Amniotic epithelial cell (primary cell): ENCODE measurements at places on chromosomes 12 and 14.

GRCh38 chr14:55129428-55130195 lies 560 bp downstream of the LGALS3 start:
- peak; percentile 56 for DNase-seq

- no peak for DNase-seq
These were observed 326.4 kb downstream of the NUAK1 start for GRCh38 chr12:105812366-105812765.

GRCh38 chr12:53219292-53219955 lies 12.4 kb upstream of the ITGB7 start:
- peak; percentile 51 for DNase-seq

GRCh38 chr12:14400599-14400998 lies 35.1 kb downstream of the ATF7IP start:
- no peak for DNase-seq

- DNase-seq: no peak
These were observed at the start of gene BEGAIN for GRCh38 chr14:100587086-100587762. Gene BEGAIN (minus strand): TSS chr14:100587417. CDS start chr14:100587290, 127 bp downstream.

- peak; percentile 77 for DNase-seq
These were observed 185.6 kb downstream of the ZFP36L1 start for GRCh38 chr14:68607081-68607866.

- no peak for DNase-seq
These were observed 39.2 kb upstream of the KRR1 start for GRCh38 chr12:75550401-75551240.

- no peak for DNase-seq
These were observed 186.0 kb upstream of the HMGA2 start for GRCh38 chr12:65638324-65638723.

- no peak for DNase-seq
These were observed 572.7 kb downstream of the VRK1 start for GRCh38 chr14:97369901-97370300.

DNA sequence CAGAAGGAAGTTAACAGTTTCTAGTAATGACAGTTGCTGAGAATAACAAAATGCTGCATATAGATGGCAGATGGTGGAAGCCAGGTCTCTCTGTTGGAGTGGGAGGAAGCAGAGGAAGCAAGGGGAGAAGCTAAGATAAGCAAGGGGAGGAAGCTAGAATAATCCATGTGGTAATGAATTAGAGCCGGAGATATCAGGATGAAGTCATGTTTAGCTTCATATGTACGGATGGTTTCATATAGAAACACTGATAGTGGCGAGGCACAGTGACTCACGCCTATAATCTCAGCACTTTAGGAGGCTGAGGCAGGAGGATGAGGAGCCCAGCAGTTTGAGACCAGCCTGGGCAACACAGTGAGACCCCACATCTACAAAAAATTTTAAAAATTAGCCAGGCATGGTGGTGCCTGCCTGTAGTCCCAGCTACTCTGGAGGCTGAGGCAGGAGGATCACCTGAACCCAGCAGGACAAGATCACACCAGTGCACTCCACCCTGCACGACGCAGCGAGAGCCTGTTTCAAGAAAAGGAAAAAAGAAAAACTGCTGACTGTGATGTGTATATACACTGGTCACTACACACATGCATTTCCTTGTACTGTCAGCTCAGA lies 49.2 kb downstream of the ANAPC7 start:
- peak; percentile 86 for DNase-seq

DNA sequence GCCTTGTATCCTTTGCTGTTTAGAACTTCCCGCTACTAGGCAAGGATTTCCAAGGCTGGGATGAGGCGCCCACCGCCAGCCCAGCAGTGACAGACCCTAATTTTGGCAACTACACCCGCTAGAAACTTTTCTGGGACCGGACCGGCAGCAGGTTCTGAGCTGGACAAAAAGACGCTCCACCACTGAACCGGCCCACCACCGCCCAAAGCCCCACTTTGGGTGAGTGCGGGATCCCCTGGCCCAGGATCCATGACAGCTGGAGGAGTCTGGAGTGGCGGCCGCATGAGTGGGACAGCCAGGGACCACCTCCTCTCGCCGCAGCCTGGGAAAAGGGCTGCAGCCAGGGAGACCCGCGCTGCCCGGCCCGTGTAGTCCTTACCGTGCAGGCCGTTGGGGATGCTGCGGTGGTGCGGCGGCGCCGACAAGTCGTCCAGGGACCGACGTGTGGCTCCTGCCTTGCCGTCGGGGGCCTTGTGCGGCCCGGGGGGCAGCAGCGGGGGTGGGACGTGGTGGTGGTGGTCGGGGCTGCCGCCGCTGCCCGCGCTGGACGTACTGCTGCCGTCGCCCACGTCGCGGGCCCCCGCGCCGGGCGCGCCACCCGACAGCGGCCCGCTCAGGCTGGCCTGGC lies 1.1 kb downstream of the CCDC85C start:
- no peak for DNase-seq

DNA sequence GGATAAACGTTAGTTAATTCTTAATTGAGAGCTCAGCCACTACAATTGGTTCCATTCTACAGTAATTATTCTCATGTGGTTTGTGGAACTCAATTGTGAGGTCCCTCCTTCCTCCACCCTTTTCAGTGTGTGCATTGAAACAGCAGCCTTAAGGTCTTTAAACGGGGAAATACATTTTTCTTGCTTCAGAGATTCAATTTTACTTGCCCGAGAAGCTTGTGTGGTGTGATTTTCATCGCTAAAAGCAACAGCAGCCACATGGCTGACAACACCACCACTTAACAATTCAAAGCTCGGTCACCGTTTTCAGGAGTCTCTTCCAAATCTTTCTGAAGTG lies 733 bp upstream of the PPFIBP1 start:
- no peak for DNase-seq

DNA sequence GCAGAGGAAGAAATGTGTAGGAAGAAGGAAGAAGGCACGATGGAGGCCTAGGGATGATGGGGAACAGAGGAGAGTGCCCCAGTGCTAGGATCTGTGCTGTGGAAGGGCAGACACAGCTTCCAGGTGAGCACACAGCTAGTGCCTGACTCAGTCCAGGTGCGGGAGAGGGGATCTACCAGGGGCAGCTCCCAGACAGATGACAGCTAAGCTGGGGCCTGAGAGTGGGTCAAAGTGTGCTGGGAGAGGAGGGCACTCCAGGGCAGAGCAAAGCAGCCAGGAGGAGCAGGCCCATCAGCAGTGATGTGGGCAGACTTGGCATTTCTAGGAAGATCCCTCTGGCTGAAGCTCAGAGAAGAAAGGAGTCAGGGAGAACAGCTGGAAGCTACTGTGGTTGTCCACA lies 36.7 kb downstream of the LRTM2 start:
- DNase-seq: no peak

- DNase-seq: peak; percentile 97
These were observed 19.4 kb upstream of the P2RX4 start for GRCh38 chr12:121190523-121191031.

- DNase-seq: peak; percentile 82
These were observed 2.7 kb upstream of the GALNT6 start for GRCh38 chr12:51393676-51394545.

- DNase-seq: peak; percentile 63
These were observed 377.9 kb upstream of the RGS6 start for GRCh38 chr14:71554323-71554722.

- DNase-seq: no peak
These were observed at the start of gene TCL1A for GRCh38 chr14:95713596-95714371. Gene TCL1A (minus strand): TSS chr14:95714125. CDS start chr14:95714066, 59 bp downstream.

GRCh38 chr14:51870606-51871005 lies 10.2 kb downstream of the GNG2 start:
- no peak for DNase-seq
